Hindlimb muscle (tissue), 1 donor: ENCODE measurements at places on chromosomes 3 and 15.

GRCh38 chr3:188361888-188362287 lies 207.9 kb downstream of the LPP start:
- no peak for DNase-seq

GRCh38 chr15:74901612-74902063 lies 5.0 kb downstream of the FAM219B start:
- peak; percentile 57 for DNase-seq

GRCh38 chr3:44914936-44915335 lies 40.5 kb downstream of the TGM4 start:
- no peak for DNase-seq

GRCh38 chr3:17645074-17645698 lies 97.2 kb downstream of the TBC1D5 start:
- peak; percentile 26 for DNase-seq

GRCh38 chr3:4996771-4997291 lies 17.6 kb downstream of the BHLHE40 start:
- DNase-seq = no peak

DNA sequence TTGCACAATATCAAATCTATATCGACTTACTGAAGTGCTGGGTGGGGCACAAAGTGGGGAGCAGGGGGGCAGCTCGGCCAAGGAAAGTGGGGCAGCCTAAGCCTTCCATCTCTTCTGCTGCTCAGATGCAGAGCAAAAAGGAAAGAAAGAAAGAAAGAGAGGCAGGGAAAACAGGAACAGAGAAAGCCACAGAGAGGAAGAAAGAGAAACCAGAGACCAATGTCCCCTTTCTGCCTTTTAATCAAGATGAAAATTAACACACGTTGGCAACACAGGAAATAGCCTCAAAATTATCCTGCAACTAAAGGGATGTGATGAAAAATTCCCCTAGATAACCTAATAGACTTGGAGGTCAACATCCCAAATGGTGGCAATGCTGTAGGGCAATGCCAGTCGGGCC lies 72.2 kb upstream of the RAD18 start:
- no peak for DNase-seq
